ENCODE measurements at places on chromosomes 16 and 17. TPM values are rescaled to one million over a fixed set of nuclear protein-coding genes. Genes with fewer than 3 reads are reported as not detected.

DNA sequence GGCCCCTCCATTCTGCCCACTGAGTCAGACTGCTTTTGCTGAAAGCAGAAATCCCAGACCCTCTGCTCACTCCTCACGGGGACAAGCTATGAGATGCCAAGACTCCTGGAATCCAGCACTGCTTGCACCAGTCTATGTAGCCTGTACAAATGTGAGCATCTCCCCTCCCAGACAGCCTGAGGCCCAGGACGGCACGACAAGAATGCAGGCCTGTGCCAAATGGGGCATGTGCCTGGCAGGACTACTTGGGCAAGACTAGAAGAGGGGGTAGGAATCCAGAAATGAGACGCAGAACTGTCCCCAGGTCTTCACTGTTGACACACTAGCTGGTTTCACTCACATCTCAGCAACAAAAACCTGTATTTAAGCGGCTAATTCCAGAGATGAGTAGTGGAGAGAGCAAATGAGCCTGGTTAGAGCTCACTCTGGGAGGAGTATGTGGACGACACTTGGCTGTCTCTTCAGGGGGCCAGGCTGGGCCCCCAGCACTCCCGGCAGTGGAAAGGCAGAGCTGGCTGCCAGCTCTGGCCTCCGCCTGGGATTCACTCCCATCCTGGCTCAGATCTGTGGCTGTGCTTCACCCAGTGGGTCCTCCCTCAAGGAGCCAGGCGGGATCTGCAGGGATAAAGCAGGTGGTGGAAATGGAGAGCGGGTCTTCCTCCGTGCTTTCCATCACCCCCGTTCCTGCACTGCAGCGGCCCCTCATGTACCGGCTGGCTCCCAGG, 2.9 kb upstream of the MYO1C start:
- no peak overlapping the region for H3K4me3 ChIP-seq
- no peak overlapping the region for H3K27ac ChIP-seq
- DNase-seq, result no peak
- H3K4me1 ChIP-seq, result peaks cover 18% of the 10 kb centered on the region
- H3K36me3 ChIP-seq, result peaks cover 14% of the 10 kb centered on the region

DNA sequence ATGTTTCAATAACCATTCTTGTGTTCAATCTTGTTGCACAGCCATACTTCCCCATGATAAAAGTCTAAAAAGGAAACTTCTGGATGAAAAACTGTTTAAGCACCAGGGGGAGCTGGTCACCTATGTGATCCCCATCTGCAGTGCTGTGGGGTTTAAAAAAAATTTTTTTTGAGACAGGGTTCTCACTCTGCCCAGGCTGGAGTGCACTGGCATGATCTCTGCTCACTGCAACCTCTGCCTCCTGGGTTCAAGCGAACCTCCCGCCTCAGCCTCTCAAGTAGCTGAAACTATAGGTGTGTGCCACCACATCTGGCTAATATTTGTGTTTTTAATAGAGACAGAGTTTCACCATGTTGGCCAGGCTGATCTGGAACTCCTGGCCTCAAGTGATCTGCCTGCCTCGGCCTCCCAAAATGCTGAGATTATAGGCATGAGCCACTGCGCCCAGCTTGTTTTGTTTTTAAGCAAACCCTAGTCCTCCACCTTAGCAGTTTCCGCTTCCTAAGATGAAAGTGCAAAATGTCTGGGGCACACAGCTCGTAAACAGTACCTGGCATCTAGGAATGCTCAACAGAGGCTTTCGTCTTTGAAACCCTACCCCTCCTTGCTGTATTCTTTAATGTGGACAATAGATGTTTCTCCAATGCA, 25.4 kb downstream of the DNAJA2 start:
- H3K4me3 ChIP-seq, result no peak overlapping the region
- DNase-seq, result peak; percentile 18
- H3K27me3 ChIP-seq, result no peaks in the 10 kb centered on the region
- H3K36me3 ChIP-seq, result no peaks in the 10 kb centered on the region
- H3K4me1 ChIP-seq, result no peaks in the 10 kb centered on the region
- no peak overlapping the region for H3K27ac ChIP-seq

DNA sequence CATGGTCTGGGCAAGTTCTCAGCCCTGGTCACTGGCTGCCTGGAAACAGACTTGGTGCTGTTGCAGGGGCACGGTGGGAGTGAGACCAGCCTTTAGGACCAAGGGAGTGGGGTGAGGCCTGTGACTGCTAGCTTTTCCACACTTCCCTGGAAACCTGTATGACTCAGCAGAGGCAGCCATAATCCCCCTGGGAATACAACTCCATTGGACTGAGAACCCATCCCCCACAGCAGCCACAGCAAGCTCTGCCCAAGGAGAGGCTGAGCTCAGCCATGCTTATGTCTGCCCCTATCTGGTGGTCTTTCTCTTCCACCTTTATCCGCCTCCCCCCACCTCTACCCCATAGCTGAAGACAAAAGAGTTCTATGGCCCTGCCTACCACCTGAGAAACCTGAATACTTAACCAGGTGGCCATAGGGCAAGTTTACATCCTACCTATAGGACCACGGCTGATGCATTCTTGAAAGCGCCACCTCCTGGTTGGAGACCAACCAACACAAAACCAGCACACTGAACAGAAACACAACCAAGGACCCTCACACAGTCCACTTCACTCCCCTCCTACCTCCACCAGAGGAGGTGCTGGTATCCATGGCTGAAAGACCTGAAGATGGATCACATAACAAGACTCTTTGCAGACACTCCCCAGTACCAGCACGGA, 816.2 kb upstream of the SOX9 start:
- no peak for DNase-seq
- H3K4me1 ChIP-seq, result no peaks in the 10 kb centered on the region
- no peak overlapping the region for H3K4me3 ChIP-seq

- no peak for DNase-seq
- peaks cover 14% of the 10 kb centered on the region for H3K4me1 ChIP-seq
- peaks cover 3% of the 10 kb centered on the region for H3K27me3 ChIP-seq
- no peaks in the 10 kb centered on the region for H3K36me3 ChIP-seq
- no peak overlapping the region for H3K4me3 ChIP-seq
These were observed 64.8 kb downstream of the NT5M start for GRCh38 chr17:17367931-17368330.

- DNase-seq, result no peak
- peak overlapping the region; percentile 31 for H3K27ac ChIP-seq
- no peak overlapping the region for H3K4me3 ChIP-seq
- H3K27me3 ChIP-seq, result no peaks in the 10 kb centered on the region
- no peaks in the 10 kb centered on the region for H3K4me1 ChIP-seq
These were observed 16.2 kb upstream of the ALOX15 start for GRCh38 chr17:4657678-4658077.

DNA sequence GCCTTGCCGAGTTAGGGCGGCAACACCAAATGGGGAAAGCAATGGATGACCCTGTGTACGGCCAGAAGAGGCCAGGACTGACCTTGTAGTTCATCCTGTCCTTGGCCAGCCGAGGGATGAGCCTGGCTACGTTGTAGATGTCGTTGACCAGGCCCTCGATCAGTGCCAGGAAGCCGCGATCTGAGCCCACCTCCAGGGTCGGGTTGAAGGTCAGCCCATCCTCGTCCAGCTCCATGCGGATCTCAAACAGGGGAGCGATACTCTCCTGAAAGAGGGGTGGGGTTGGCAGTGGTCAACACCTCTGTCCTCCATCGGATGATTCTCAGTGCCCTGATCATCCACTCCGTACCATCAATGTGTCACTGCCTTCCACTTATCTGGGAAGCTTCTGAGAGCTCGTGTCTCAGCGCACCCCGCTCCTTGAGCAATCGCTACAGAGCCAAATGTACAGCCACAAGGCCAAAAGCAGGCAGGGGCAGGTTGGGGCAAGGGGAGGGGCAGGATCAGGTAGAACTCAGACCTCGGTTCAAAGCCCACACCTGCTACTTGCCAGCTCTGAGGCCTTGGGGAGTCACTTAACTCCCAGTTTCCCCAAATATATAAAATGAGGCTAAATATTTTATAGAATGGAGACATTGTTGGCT, 39.9 kb downstream of the DNAH17 start:
- H3K27ac ChIP-seq, result no peak overlapping the region
- H3K36me3 ChIP-seq, result no peaks in the 10 kb centered on the region
- DNase-seq, result no peak
- no peak overlapping the region for H3K4me3 ChIP-seq
- peaks cover 18% of the 10 kb centered on the region for H3K4me1 ChIP-seq
- no peaks in the 10 kb centered on the region for H3K27me3 ChIP-seq

GRCh38 chr17:42548070-42548837, 4.5 kb upstream of the HSD17B1 start:
- no peak overlapping the region for H3K27ac ChIP-seq
- H3K4me1 ChIP-seq, result peaks cover 5% of the 10 kb centered on the region
- no peaks in the 10 kb centered on the region for H3K27me3 ChIP-seq
- peak; percentile 70 for DNase-seq
- no peaks in the 10 kb centered on the region for H3K36me3 ChIP-seq

GRCh38 chr17:35295686-35296085, 52.8 kb downstream of the SLFN5 start:
- no peak overlapping the region for H3K4me3 ChIP-seq
- H3K4me1 ChIP-seq, result no peaks in the 10 kb centered on the region
- DNase-seq, result no peak

ARL16 gene
- 16.3 TPM for total RNA-seq

CCL23 gene
- not detected for total RNA-seq

PSMD12 gene
- 94.2 TPM for total RNA-seq

DPEP2NB gene
- not detected for total RNA-seq
